ENCODE measurements at places on chromosomes 3 and 15.

DNA sequence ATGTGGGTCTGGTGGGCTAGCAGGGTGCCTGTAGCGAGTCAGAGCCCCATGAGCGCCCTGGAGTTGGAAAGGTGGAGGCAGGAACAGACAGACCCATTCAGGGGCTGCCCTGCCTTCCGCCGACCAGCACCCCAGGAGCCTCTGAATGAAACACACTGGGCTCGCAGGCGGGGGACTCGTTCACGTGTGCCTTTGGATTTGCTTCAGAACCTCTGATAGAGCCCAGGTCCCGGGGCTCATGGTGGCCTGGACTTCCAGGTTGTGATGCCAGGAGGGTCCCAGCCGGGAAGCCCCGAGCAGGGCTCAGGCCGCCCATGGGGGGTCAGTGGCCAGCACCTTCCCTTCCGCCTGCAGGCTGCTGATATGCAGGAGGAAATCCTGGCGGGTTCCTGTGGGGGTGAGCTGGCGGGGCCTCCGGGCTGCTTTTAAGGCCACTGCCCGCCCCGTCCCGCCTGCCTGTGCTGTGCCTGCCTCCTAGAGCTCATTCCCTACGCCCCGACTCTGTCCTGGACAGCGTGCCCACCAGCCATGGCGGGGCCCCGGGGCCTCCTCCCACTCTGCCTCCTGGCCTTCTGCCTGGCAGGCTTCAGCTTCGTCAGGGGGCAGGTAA lies at the start of gene STAB1:
Gene STAB1 (plus strand): TSS at position 453 of the 610 bp plus-strand sequence. CDS start 76 bp downstream, at position 529.
- no peak for DNase-seq

- DNase-seq, result no peak
These were observed 124.2 kb downstream of the TFG start for GRCh38 chr3:100833483-100833882.

- no peak for DNase-seq
These were observed 71.6 kb upstream of the ACP3 start for GRCh38 chr3:132245552-132246142.

GRCh38 chr3:15305359-15305844 lies 27.0 kb downstream of the SH3BP5 start:
- DNase-seq, result no peak

GRCh38 chr3:99625237-99625622 lies 13.2 kb upstream of the COL8A1 start:
- DNase-seq, result no peak

DNA sequence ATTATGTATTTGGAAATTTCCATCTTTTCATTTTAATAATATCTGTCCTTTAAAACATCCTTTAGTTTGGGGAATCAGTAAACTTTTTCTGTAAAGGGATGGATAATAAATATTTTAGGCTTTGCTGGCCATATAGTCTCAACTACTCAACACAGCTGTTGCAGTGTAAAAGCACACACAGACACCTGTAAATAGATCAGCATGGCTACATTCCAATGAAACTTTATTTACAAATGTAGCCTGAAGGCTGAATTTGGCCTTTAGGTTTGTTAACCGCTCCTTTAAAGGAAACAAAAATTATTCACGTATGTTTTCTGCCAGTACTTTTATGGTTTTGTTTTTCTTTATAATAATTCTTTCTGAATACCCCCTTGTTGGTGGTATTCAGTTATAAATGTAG lies 184.8 kb downstream of the ADAMTSL3 start:
- no peak for DNase-seq

GRCh38 chr3:169250000-169250399 lies 413.5 kb downstream of the MECOM start:
- no peak for DNase-seq

GRCh38 chr3:151276687-151277042 lies 1.7 kb downstream of the P2RY14 start:
- no peak for DNase-seq

DNA sequence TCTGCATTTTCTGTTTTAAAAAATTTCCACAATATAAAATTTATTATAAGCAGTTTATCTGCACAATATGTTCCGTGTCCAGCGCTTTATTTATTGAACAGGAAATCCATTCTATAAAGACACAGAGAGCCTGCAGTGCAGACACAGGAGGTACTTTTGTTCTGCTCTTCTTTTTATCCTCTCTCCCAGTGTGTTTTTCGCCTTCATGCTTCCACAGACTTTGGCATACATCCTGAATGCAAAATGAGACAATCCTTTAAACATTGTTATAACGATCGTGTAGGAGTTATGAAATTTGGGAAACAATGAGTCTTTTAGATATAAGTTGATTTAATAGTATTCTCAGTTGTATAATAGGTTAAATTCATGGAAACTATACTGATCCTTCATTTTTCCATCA lies 749.2 kb downstream of the NAALADL2 start:
- DNase-seq, result no peak

GRCh38 chr15:75059607-75060006 lies 36.2 kb downstream of the PPCDC start:
- DNase-seq, result no peak

DNA sequence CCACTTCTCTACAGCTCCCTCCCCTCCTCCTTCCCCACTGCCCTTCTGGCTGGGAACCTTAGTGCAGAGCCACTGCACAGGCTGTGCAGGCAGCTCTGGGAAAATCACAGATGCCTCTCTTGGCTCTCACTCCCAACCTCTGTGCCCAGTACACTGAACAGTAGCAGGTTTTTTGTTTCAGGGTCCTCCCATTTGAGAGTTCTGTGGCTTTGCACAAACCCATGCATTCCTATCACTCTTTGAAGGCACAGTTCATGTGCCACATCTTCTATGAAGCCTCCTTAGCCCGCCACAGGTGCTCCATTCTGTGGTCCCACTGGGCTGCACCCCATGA lies 103.9 kb downstream of the SNRK start:
- DNase-seq, result no peak

DNA sequence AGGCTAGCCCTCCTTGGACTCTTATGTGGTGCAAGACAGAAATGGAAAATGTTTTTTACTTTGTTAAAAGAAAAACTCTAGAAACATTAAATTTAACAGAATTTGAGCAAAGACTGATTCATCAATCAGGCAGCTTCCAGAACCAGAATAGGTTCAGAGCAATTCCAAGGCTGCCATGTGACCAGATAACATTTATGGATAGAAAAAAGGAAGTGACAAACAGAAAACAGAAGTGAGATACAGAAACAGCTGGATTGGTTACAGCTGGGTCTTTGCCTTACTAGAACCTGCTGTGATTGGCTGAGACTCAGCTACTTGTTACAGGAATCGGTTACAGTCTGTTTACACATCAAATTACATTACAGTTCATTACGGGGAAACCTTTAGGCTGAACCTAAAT lies 22.5 kb upstream of the OTOL1 start:
- no peak for DNase-seq

- no peak for DNase-seq
These were observed 273.7 kb downstream of the SOX2 start for GRCh38 chr3:181985386-181985785.

DNA sequence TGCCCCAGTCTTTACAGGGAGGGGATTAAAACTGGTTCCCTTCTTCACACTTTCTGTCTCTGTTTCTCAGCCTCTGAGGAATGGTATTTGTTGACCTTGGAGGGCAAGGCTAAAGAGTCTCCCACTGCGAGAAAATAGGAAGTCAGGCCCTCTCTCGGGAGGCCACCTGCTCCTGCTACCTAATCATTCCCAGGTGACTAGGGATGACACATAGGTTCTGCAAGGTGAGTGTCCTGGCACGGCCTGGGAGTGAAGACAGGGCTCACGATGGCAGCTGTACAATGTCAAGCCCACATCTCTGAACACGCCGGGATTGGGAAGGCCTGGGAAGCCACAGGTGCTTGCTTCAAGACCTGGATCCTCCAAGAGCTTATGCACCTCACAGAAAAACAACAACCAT lies 314.2 kb downstream of the NTRK3 start:
- no peak for DNase-seq

Measured in stimulated activated CD4-positive, alpha-beta T cell treated with anti-CD3 and anti-CD28 coated beads, TNF-alpha, amount 100 ng/mL, for 4 hours (primary cell).